ENCODE measurements at places on chromosomes 16 and 17.

DNA sequence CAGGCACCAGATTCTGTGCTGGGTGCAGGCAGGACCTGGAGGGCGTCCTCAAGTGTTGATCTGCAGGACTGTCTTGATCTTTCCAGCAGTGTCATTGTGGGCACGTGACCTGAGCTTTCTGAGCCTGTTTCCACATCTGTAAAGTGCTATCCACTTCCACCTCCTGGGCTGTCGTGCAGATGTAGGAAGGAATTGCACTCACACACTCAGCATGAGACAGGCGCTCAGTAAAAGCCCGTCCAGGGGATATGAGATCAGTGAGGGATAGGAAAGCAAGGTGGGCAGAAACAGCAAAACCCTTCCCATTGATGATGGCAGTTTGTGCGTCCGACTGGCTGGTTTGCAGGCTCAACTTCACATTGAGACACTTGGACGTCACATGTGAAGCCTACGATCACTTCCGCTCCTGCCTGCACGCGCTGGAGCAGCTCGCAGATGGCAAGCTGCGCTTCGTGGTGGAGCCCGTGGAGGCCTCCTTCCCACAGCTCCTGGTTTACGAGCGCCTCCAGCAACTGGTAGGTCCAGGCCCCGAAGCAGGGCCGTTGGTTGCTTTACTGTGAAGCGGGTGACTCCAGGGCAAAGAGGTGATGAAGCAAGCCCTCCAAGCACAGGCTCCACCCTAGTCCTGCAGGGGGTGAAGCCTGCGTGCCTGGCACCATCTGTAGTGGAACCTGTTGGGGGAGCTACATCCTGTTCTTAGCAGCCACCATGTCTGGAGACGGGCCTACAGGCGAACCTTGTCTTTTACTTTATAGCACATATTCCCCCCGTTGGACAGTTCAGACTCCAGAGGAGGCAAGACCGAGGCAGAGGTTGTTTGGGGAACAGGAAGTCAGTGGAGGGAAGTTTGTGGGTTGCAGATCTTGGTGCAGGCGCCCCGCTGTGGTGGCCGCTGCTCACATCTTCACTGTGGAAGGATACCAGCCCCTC, 23.0 kb downstream of the METTL22 start:
- DNase-seq = no peak

- DNase-seq = no peak
Measured at GRCh38 chr17:69820876-69821473, 254.1 kb upstream of the KCNJ16 start.

GRCh38 chr17:12973496-12974004, 44.3 kb downstream of the ELAC2 start:
- no peak for DNase-seq

DNA sequence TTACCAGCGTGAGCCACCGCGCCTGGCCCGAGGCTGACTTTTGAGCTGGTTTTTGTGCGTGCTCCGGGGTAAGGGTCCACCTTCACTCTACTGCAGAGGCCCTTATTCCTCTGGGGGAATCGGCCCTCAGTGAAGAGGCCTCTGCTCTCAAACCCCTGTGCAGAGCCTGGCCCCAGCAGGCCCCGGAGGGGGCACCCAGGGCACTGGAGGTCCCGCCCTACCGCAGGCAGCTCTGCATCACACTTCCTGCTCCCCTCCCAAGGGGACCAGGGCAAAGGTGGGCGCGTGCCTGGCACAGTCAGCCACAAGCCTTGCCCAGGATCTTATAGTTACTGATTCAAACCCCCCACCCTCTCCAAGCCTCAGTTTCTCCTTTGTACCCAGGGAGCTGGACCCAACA, 3.6 kb upstream of the UBE2I start:
- no peak for DNase-seq

- DNase-seq = no peak
Measured at GRCh38 chr17:74798239-74798707, 22.1 kb upstream of the NAT9 start.

- DNase-seq = no peak
Measured at GRCh38 chr17:6637458-6637840, 3.1 kb downstream of the KIAA0753 start.

DNA sequence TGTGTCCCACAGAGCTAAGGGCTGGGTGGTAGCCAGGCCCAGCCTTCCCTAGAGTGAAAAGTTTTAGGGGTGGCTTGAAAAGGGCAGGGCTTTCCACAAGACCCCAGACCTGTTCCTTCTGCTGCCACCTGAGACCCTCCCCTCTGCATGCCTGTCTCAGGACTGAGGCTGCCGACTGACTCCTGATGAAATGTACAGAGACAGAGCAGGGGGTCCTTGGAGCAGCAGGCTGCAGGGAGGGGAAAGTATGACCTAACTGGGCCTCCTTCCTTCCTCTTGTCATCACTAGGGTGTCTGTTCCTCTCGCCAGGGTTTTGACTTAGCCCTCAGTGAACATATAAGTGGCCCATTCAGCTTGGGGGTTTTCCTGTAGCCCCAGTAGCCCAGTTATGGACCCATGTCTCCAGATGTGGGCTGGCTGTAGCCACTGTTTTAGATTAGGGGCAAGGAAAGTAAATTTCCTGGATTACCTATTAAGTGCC, 14.9 kb upstream of the NFATC3 start:
- no peak for DNase-seq

DNA sequence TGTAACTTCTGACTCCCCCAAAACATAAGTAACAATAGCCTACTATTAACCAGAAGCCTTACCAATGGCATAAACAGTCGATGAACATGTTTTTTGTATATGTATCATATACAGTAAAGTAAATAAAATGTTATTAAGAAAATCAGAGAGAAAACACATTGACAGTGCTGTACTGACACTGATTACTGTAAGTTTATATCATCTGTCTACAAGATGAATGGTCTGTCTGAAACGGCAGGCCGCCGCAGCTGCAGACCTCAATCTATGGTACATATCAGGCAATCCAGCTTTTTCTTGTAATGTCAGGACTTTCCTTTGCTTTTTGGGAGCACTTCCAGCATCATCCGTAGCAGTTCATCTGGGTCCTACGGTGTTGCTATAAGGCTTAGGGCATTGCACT, 44.2 kb upstream of the RPH3AL start:
- no peak for DNase-seq

DNA sequence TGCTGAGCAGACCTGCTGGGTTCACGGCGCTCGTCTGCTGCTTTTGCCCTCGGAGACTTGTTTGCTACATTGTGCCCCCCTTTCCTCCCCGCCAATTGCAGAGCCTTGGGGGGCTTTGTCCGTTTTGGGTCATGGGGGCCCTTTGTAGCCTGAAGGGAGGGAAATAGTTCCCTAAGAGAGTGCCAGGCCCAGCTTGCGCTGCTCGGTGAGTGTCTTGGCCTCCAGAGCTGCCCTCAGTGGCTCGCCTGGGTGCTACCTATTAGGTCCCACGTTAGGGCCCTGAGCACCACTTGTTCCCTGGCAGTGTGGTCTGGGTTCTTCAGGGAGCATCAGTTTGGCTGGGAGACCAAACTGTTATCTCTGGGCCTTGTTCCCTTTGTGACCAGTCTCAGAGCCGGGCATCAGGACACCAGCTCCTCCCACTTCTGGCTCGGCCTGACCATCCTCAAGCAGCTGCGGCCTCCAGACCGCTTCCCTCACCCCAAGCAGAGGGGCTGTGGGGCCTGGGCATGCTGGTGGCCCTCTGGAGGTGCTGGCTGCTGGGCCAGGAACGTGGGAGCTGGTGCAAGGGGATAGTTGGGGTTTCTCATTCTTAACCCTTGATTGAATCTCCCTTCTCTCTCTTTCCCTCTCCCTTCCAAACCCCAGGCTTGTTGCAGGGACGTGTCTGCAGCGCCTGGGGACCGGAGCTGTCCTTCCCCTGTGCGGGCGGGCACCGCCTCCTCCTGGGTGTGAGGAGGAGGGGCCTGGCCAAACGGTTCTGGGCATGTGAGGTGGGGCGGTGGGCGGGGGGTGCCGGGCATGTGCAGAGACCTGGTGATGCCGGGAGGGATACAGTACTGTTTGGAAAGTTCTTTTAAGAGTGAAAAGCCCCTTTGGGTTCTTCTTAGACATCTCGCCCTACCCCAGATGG, 16.0 kb upstream of the ITGB4 start:
- DNase-seq = no peak

- no peak for DNase-seq
Measured at GRCh38 chr16:89395150-89396142, 94.9 kb downstream of the ANKRD11 start.

DNA sequence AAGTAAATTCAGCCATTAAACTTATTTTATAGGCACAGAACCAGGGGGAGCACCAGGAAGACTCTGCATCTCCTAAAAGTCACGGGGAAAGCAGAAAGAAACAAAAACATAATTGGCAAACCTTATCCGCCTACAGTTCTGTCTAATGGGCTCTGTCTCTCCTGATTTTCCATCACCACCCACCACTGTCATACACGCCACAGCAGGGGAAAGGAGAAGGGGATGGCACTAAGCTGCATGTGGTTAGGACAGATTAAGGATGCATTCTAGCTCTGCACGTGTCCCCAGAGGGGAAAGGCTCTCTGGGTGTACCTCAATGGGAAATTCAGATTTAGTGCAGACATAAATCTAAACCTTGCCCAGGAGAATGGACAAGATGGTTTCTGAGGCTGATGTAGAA, 359.8 kb downstream of the TMEM114 start:
- DNase-seq = no peak

DNA sequence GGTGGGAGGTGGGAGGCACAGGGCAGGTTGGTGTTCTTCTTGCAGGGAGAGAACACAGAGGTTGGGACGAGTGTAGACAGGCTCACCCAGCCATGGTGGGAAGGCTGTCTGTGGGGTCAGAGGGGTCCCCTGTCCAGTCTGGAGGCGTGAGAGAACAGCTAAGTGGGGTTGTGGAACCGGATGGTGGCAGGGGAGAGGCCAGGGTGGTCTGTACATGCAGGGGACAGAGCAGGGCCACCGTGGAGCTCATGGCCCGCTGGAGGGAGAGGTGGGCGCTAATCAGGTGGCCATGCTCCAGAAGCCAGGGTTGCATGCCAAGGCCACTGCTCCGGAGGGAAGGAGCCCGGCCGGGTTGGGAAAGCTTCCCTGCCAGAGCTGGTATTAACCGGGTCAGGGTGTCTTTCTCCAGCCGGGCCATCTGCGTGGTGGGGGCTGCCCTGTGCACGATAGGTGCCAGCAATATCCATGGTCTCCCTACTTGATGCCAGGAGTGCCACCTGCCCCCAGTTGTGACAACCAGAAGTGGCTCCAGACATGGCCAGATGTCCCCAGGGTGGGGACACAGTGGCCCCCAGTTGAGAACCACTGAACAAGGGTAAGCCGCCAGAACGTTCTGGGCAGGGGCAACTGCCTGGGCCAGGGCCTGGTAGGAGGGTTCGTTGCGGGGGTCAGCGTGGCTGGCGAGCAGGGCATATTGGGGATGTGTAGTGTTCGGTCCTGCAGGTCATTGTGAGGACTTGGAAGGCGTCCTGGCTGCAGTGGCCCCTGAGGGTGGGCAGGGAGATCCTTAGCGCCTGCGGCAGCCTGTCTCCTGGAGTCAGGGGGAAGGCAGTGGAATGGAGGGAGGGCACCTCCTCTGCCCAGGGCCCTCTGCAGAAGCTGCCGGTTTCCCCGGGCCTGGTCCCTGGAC, 5.1 kb downstream of the SNN start:
- DNase-seq = no peak

GRCh38 chr17:29572691-29573557, 4.4 kb downstream of the TP53I13 start:
- DNase-seq = peak; percentile 68
